Endothelial cell (in vitro differentiated cells): ENCODE measurements at places on chromosomes 2 and 18. TPM values are rescaled to one million over a fixed set of nuclear protein-coding genes. Genes with fewer than 3 reads are reported as not detected.

Gene CFAP65
- total RNA-seq: 0.59 TPM

Gene C2orf66
- total RNA-seq: 1.4 TPM

GRCh38 chr2:198287706-198288105 is 483.3 kb downstream of the PLCL1 start:
- no peak for DNase-seq
- no peak overlapping the region for H3K27ac ChIP-seq
- peaks cover 3% of the 10 kb centered on the region for H3K27me3 ChIP-seq
- no peak overlapping the region for H3K4me3 ChIP-seq

DNA sequence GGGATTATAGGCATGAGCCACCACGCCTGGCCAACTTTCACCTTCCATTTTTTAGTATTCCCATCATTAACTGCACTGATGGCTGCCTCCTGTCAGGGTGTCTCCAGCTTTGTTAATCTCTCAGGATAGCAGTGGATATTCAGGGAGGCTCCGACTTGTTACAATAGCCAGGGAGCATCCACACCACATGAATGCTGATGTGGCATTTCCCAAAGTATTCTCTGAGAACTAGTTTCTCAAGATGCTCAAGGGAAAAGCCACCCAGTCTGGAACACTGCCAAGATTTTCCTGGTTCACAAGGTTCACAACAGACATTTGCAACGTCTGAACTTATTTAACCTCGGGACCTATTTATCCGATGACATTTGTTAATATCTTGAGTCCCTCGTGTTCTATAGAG is 33.8 kb downstream of the ZNF519 start:
- H3K4me3 ChIP-seq: no peak overlapping the region
- H3K27ac ChIP-seq: no peak overlapping the region
- H3K4me1 ChIP-seq: peaks cover 5% of the 10 kb centered on the region
- H3K36me3 ChIP-seq: no peaks in the 10 kb centered on the region

- peaks cover 3% of the 10 kb centered on the region for H3K27me3 ChIP-seq
- no peak overlapping the region for H3K27ac ChIP-seq
- H3K4me3 ChIP-seq: no peak overlapping the region
- H3K4me1 ChIP-seq: peaks cover 33% of the 10 kb centered on the region
- H3K36me3 ChIP-seq: peaks cover 9% of the 10 kb centered on the region
Measured at GRCh38 chr2:64637931-64638330, 15.8 kb downstream of the SERTAD2 start.

DNA sequence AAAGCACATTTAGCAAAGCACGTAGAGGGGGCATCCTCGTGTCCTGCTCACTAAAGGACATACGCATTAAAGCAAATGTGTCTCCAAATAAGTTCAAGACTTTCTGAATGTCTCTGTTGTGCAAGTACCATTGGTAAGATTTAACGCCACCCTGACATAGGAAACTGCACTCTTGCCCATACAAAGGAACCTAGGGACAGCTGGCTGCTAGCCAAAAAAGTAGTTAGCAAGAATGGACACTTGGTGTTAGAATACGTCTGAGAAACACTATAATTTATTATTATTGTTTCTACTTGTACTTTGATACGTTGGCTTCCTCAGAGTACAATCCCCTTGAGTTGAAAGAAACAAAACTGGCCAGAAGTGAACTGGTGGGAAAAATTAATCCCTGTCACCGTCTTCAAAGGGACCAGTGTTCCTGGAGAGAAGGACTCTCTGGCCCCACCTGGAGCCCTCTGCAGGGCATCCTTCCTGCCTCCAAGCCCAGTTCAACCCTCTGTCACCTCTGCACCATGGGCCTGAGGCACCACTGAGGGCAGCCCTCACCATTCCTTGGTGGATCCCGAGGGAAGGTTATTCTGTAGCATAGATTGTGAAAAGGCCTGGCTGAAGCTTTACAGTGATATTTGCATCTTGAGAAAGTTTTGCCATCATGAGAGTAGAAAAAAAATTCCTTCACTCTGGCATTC is 51.4 kb upstream of the APCDD1 start:
- no peak overlapping the region for H3K4me3 ChIP-seq
- peaks cover under 1% of the 10 kb centered on the region for H3K27me3 ChIP-seq
- H3K27ac ChIP-seq: no peak overlapping the region

- DNase-seq: no peak
- H3K27ac ChIP-seq: no peak overlapping the region
- H3K36me3 ChIP-seq: peaks cover 18% of the 10 kb centered on the region
- no peaks in the 10 kb centered on the region for H3K27me3 ChIP-seq
- peak overlapping the region; percentile 39 for H3K4me3 ChIP-seq
- H3K4me1 ChIP-seq: peaks cover 62% of the 10 kb centered on the region
Measured at GRCh38 chr2:134683561-134684112, 35.2 kb downstream of the TMEM163 start.

- no peaks in the 10 kb centered on the region for H3K4me1 ChIP-seq
- no peaks in the 10 kb centered on the region for H3K27me3 ChIP-seq
- no peak for DNase-seq
Measured at GRCh38 chr2:53821810-53822209, 35.0 kb downstream of the ERLEC1 start.

- H3K4me3 ChIP-seq: peak overlapping the region; percentile 91
- H3K27me3 ChIP-seq: peaks cover 15% of the 10 kb centered on the region
- peaks cover 3% of the 10 kb centered on the region for H3K36me3 ChIP-seq
- no peak for DNase-seq
- H3K4me1 ChIP-seq: peaks cover 32% of the 10 kb centered on the region
- H3K27ac ChIP-seq: peak overlapping the region; percentile 64
Measured at GRCh38 chr2:127107622-127107999, 657 bp upstream of the BIN1 start.

- no peak for DNase-seq
- H3K27ac ChIP-seq: peak overlapping the region; percentile 52
- H3K27me3 ChIP-seq: peaks cover 6% of the 10 kb centered on the region
- H3K36me3 ChIP-seq: peaks cover 6% of the 10 kb centered on the region
- no peak overlapping the region for H3K4me3 ChIP-seq
- peaks cover 35% of the 10 kb centered on the region for H3K4me1 ChIP-seq
Measured at GRCh38 chr2:239835056-239835455, 190.1 kb downstream of the NDUFA10 start.
